Activated naive CD4-positive, alpha-beta T cell (primary cell): ENCODE measurements at places on chromosomes 6 and 20.

GRCh38 chr6:69917834-69918233, 51.5 kb downstream of the COL19A1 start:
- no peak for DNase-seq

DNA sequence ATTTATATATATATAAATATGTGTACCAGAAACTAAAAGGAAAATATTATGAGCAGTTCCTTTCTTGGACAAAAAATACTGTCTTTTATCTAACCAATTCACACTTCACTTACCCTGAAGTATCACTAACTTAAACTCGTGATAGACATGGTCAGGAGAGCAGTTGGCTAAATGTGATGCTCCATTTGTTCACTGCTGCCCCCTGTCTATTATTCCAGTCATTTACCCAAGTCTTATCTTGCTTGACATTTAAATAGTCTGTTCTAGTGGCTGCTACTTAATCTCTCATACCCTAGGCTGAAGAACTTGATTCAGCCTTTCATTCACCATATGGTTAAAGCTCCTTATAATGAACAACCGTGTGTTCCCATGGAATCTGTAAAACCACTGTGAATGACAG, 789.6 kb upstream of the EYS start:
- no peak for DNase-seq

DNA sequence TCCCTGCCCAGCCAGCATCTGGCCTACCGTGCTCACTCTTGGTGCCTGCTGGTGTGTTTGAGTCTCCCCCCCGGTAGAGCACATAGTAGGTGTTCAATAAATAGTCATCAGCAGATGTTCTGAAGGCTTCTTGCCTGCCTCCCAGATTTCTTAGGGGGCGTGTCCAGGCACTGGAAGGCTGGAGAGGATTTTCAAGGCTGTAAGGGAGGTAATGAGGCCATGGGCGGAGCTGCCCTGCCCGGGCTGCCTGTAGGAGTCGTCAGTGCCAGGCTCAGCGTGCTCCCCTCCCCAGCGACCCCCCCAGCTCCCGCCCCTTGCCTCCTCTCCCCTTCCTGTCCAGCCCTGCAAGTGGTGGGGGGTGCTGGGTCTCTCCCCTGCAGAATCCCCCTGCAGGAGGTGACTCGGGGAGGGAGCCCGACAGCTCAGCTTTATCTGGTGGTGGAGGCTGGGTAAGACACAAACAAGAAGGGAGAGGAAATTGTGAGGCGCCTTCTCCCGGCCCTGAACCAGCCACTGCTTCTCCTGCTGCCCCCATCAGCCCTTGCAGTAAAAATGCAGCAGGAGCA, 55.9 kb downstream of the BCAS4 start:
- DNase-seq, result no peak

- DNase-seq, result no peak
Observed at GRCh38 chr6:1774226-1774915, 164.7 kb downstream of the FOXC1 start.

- DNase-seq, result no peak
Observed at GRCh38 chr20:46430921-46431712, 24.7 kb upstream of the ELMO2 start.

GRCh38 chr6:44234101-44235025, 11.0 kb downstream of the SLC29A1 start:
- DNase-seq, result no peak
